Activated gamma-delta T cell treated with anti-CD3 and anti-CD28 coated beads, Interleukin-2, amount 50 U/mL, for 16 hours (primary cell): ENCODE measurements at places on chromosomes 12 and 14.

DNA sequence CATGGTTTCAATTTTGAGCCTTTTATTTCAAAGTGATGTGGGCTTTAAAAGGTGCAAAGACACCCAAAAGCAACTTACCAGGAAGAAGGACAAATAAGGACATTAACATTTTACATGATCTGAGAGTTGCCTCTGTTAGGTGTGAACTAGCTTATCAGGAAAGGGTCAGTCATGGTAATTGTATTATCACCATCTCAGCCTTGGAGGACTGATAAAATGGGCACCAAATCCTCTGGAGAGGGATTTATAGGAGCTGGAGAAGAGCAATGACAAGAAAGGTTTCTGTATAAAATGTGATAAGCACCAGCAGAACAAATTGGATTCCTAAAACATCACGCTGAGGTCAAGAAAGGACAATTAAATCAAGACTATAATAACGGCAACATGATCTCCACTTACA is 217.7 kb upstream of the PRICKLE1 start:
- no peak for DNase-seq

DNA sequence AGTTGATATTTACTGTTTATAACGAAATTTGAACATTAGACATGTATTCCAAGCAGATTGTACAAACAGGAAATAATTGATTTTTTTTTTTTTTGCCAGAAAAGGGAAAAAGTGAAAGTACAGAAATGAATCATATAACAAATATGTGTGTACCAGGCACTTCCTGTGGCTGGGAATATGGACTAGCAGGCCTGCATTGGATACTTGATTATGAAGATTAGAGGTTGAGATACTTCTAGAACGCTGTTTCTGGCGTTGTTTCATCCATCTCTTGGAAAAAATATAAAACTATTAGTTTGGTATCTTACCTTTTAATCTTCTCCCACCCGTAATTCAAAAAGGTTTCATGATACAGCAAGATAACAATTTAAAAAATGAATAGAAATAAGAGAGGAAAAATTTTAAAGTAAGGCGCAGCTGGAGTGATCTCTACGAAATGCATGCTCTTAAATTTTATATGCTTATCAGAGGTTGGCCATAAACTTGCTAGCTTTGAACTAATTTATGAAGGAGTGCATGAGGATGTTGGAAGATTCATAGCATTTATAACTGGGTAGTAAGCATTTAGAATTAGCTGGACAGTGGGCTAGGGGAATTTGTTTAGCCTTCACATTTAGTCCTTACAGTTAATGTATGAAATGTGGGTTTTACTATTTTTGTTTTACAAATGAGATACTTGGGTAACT is 90.8 kb downstream of the AEBP2 start:
- no peak for DNase-seq

- DNase-seq = no peak
Observed at GRCh38 chr12:116280595-116281290, 3.2 kb upstream of the MED13L start.

DNA sequence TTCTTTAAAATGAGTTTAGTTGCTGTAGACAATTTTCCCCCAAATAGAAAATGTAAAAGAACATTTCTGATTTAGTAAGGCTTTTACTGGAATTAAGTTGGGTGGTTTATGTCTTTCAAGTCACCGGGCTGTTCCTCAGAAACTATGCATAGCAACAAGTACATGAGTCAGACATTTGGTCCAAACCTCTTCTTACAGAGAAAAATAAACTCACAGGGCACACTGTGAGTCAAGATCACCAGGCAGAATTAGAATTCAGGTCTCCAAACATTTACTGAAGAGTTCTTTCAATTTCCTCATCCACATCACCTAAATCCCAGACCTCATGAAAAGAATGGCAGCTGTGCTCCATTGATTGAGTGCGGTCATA is 476.1 kb upstream of the SOX5 start:
- no peak for DNase-seq

- no peak for DNase-seq
Observed at GRCh38 chr14:38197784-38198335, 9.8 kb upstream of the SSTR1 start.

DNA sequence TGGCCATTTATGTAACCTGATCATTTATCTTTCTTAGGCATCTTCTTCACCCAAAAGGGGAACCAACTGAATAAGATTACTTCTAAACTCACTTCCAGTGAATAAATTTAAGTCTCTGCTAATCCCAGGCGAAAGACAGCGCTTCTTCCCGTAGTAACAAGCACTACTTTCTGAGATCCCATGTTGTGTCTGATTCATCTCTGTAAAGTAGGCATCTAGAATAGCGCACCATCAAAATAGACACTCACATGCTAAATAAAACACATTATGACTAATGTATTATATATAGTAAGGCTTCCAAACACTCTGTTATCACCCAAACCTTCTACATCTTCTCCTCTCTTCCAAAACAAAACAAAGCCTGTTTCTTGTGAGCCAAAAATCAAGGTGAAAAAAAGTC is 15.1 kb downstream of the GTF2A1 start:
- DNase-seq = no peak

DNA sequence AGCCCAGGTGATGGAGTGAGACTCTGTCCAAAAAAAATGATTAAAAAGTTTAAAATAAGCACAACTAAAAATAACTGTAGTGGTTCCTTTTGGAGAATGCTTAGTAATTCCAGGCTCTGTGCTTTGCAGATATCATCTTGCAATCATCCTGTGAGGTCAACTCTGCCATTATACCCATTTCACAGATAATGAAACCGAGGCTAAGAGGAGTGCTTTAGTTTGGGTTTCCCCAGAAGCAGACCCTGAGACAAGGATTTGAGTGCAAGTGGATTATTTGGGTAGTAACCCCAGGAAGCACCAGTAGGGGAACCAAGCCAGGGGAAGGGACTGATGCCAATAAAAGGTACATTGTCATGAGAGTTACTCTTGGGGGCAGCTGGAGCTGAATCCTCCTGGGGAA is 44.7 kb downstream of the RIN3 start:
- no peak for DNase-seq

DNA sequence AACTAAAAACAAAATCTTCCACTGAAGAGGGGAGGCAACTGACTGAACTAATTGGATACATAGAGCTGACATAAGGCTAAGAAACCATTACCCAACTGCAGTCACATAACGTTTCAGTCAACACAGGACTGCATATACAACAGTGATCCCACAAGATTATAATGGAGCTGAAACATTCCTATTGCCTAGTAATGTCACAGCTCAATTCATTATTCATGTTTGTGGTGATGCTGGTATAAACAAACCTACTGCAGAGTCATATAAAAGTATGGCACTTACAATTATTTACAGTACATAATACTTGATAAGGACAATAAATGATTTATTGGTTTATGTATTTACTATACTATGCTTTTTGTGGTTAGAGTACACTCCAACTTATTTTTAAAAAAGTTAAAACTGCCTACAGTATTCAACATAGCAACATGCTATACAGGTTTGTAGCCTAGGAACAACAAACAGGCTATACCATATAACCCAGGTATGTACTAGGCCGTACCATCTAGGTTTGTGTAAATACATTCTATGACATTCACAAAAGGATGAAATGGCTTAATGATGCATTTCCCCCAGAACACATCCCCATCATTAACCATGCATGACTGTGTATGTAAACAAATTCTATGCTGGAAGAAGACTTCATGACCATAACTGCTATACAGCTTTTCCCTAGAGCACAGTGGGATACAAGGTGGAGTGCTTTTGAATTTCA is 4.3 kb downstream of the NAP1L1 start:
- DNase-seq = no peak

GRCh38 chr12:109946505-109946904 is 46.4 kb downstream of the TCHP start:
- DNase-seq = no peak

DNA sequence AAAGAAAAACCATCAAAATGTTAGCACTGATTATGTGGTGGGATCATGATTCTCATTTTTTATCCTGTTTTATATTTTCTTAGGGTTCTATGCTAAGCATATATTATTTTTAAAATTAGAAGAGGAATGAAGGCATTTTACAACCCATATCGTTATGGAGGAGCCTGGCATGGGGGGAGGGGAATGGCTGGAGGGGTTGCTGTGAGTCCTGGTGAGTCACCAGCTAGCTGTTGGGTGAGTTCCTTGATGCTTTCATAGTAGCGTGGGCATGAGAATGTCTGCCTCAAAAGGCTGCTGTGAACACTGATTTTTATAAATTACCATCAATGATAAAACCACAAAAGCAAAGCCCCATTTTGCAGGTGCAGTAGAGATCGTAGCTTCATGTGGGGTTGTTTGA is 46.9 kb downstream of the C14orf132 start:
- no peak for DNase-seq

DNA sequence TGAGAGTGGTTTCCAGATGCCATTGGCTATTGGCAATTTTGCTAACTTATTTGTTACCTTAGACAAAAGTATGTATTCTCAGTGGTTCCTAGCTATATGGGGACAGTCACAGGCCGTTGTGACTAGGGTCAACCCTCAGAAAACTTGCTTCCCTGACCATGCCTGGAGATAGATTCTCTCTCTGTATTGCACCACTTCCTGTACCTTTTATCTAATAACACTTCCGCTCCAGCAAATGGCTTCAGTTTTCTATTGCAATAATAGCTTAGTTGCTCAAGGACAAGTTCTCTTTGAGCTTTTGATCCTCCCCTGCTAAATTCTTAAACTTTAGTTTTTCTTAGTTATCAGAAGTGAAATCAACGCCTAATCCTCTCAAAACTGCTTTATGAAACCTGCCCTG is 338.0 kb downstream of the RMST start:
- no peak for DNase-seq

DNA sequence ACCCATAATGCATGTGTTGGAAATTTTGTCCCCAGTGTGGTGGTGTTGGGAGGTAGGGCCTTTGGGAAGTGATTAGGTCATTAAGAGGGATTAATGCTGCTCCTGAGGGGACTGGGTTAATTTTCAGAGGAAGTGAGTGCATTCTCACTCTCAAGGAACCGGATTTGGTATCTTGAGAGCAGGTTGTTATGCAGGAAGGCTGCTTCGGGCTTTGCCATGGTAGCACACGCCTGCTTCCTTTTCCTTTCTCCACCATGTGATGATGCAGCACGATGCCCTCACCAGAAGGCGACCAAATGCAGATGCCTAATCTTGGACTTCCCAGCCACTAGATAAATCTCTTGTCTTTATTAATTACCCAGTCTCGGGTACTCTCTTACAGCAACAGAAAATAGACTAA is 257.1 kb downstream of the SSPN start:
- DNase-seq = no peak
